Hematopoietic multipotent progenitor cell (in vitro differentiated cells): ENCODE measurements at places on chromosomes 4 and X.

DNA sequence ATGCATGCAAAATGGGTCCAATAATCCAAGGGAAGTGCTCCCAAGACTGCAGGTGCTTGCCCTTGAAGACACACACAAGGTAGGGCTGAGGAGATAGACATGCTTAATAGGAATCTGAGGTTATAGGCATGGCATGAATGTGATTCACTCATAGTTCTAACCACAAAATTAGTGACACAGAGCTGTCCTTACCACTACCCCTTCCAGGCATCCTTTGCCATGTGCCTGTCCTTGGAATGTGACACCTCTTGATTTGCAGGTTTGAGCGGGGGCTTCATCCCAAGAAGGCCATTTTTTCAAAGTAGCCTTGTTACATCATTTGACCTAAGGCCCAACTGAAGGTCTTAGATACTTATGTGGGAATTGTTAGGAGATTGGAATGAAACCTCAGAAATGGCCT, 112.5 kb downstream of the CCNG2 start:
- no peak for DNase-seq

- DNase-seq = no peak
Observed at GRCh38 chr4:19971829-19972228, 279.9 kb upstream of the SLIT2 start.

GRCh38 chrX:69093960-69094871, 71.0 kb downstream of the PJA1 start:
- DNase-seq = peak; percentile 61

DNA sequence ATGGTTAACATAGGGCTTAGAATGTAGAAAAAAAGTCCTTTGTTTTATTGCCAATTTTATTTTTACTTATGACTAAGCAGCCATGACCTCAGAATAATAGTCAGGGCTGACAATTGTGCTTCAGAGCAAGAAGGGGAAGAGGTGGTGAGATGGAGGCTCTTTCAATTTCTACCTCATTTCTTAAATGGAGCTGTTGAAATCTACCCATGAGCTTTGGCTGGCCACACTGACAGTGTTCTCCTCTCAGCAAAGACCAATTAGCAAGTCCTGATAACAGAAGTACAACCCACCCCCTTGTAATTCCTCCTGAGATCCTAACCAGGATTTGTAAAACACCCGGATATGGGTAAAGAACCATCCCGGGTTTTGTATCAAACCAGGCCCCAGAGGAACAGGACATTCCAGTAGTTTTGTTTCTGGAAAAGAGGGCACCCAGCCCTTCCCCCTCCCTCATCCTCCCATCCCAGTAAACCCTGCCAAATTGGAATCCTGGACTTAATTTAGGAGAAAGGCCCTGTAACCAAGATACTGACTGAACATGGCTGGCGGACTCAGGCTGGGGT, at the start of gene HEPH:
HEPH (plus strand) TSS at position 399 of the 563 bp plus-strand sequence. CDS start 6,324 bp downstream, outside the sequence.
- no peak for DNase-seq

DNA sequence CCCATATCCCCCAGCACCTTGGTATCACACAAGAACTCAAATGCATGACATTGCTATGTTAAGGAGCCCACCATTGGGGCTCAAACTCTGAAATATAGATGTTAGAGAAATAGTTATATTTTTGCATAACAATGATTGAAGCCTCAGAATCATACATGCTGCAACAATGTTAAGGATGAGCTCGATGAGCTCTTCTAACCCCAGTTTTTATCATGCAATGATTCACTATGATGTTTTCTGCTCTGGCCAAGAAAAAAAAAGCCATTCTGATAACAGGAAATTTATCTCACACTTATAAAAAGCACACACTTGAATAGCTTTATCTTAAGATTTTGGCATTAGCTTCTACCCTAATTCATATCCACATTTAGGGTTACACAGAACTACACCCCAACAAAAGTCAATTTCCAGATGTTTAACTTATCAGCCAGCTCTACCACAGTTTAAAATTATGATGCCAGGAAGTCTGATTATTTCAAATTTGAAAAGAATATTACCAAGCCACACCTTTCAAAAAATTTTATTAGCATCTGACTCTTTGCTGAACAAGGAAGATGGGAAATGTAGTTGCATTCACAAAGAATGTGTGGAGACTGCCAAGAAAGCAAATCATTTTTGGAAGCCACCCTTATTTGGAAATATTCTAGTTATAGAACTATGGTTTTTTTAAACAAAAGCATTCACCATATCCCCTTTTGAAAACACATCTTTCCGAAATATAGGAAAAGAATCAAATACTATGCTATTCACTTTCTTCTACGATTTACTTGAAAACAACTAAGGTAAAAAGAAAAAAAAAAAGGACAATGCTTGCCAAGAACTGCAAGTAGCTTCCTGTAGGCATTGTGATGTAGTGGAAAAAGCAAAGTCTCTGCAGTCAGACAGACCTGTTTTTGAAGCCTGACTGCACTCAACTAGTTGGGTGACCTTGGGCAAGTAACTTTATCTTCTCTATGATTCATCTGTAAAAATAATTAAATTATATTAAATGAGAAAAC, 100.8 kb upstream of the PLS3 start:
- DNase-seq = no peak

DNA sequence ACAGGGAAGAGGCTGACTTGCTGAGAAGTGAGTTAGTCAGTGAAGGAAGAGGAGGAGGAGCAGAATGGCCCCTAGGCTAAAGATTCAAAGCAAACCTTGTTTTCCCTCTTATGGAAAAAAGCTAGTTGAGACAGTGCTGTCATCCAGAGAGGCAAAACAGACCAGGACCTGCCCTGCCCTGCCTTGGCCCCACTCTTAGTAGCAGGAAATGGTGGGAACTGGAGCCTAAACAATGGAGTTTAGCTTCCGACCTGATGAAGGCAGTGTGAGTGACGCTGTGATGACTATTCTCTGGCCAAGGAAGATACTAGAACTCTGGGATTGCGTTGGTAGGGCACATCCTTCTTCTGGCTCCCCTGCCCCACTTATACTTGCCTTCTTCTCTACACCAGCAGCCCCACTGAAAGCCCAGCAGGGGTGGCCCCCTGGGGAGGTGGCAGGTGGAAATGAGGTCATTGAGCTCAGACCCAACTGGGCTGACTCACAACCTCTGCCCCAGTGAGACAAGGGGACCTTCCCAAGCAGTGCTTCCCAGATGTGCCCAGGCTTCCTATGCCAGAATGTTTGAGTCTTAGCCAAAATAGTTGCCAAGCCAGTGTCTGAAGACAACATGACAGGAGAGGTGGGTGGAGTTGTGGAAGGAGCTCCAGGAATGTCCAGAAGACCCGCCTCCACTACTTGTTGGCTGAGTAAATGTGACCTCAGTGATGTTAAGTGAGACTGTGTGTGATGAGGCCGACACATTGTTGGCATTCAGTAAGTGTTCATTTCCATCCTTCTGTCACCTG, 38.8 kb downstream of the MSN start:
- DNase-seq = peak; percentile 15

GRCh38 chr4:102411408-102411807, 66.1 kb upstream of the SLC39A8 start:
- no peak for DNase-seq

GRCh38 chr4:174935607-174936006, 17.4 kb downstream of the ADAM29 start:
- no peak for DNase-seq

GRCh38 chr4:105560421-105560848, 8.0 kb downstream of the ARHGEF38 start:
- no peak for DNase-seq

DNA sequence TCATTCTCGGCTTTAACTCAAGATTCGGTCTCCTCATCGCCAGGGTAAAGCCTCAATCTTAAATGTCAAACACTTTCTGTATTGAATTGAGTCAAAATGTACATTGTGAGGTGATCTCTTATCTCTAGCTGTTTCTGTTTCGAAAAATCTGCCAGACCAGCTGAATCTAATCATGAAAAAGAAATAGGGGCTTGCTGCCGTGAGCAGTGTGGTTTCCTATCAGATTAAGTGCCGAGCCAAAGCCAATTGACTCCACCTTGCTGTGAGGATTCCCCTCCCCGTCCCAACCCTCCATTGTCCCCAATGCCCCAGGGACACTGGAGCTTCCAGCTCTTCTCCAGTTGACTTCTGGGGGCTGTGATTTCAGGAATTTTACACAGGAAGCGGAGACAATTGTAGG, 12.5 kb upstream of the CRLF2 start:
- no peak for DNase-seq

GRCh38 chrX:150548684-150549083, 19.7 kb upstream of the MTM1 start:
- no peak for DNase-seq

- DNase-seq = peak; percentile 3
Observed at GRCh38 chr4:136637071-136637777, 895.1 kb downstream of the PCDH18 start.

DNA sequence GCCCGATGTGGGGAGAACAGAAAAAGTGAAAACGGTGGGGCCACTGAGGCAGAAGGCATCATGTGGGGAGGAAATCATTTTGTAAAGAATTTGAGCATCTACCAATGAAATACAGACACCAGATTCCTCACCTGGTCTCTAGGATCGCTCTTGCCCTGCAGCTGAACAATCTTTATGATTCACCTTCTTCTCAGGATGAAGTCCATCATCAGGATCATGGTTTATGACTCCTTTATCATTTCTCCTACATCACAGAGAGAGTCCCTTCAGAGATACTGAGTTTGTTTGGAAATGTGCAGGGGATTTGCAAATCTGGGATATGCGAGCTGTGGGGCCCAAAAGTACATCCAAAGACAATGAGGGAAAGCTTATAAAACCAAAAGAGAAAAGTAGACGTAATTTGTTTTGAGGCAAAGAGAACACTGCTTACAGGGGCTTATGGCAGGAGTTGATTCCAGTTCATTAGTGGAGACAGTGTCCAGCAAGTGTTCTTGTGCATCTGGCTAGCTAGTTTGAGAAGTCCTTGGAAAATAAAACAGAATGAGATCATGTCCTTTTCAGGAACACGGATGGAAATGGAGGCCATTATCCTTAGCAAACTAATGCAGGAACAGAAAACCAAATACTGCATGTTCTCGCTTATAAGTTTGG, 15.3 kb upstream of the ANXA5 start:
- no peak for DNase-seq

- DNase-seq = no peak
Observed at GRCh38 chr4:55385201-55385649, 10.5 kb upstream of the TMEM165 start.
